ENCODE measurements at places on chromosomes 1 and 21.

DNA sequence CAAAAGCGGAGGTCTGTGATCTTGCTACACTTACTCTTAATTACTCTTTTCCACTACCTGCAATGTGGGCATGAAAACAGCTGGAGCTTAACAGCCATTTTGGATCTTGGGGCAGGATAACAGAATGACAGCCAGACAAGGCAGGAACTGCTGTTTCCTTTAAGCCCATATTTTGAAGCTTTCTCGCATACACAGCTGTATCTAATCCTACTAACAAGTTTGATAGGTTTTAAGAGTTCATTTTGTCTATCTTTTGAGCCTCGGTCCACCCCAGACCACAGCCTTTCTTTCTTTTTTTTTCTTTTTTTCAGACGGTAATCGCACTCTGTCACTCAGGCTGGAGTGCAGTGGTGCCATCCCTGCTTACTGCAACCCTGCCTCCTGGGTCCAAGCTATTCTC is 42.4 kb upstream of the CRB1 start:
- DNase-seq: no peak

- DNase-seq: no peak
Observed at GRCh38 chr1:74964508-74965102, 169.6 kb upstream of the LHX8 start.

GRCh38 chr1:161267321-161267720 is 8.8 kb downstream of the PCP4L1 start:
- no peak for DNase-seq

GRCh38 chr1:230011333-230012092 is 55.5 kb upstream of the GALNT2 start:
- no peak for DNase-seq

- no peak for DNase-seq
Observed at GRCh38 chr1:230152999-230153398, 86.0 kb downstream of the GALNT2 start.

GRCh38 chr1:64981601-64982533 is 15.5 kb upstream of the JAK1 start:
- DNase-seq: no peak

GRCh38 chr1:93489756-93490155 is 41.8 kb downstream of the FNBP1L start:
- no peak for DNase-seq

DNA sequence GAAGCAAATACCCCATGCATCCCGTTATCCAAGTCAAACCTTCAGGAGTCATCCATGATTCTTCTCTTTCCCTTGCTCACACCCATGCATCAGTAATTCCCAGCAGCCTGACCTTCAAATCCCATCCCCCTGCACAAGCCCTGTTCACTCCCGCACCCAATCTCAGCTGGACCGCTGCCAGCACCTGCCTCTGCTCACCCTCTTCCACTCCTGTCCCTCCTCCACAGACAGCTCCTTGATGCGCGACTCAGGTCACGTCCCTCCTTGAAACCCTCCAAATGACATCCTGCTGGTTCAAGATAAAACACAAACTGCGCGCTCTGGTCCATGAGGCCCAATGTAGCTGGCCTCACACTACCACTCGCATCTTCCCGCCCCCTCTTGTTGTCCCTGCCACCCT is 43.4 kb upstream of the MPZL1 start:
- no peak for DNase-seq

- peak; percentile 31 for DNase-seq
Observed at GRCh38 chr21:36330904-36331303, 10.9 kb downstream of the MORC3 start.

GRCh38 chr1:20371411-20371810 is 80.7 kb downstream of the VWA5B1 start:
- no peak for DNase-seq

DNA sequence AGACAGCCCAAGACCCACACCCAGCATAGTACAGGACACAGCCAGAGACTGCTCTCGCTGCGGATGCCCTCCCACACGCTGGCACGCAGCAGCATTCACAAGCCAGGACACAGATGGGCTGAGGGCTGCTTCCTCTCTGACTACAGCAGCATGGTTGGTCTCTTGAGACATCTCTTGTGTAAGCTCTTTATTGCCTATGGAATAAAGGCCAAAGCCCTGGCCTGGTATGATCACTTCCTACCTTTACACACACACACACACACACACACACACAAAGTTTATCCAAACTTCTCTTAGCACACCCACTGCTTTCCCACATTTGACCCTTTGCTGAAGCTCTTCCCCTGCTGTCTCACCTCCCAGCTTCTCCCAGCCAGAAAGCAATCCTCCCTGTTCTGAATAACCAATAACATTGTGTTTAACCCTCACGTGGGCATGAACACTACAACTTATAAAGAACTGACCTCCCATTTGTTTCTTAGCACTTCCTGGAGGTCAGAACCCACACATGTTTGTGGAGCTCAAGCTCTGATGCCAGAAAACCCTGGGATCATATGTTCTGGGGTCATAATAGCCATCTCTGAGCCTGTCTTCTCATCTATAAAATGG is 1.2 kb upstream of the LUZP1 start:
- no peak for DNase-seq

- DNase-seq: no peak
Observed at GRCh38 chr1:245334827-245335490, 180.2 kb downstream of the KIF26B start.

GRCh38 chr1:41320895-41321676 is 40.1 kb upstream of the FOXO6 start:
- no peak for DNase-seq

DNA sequence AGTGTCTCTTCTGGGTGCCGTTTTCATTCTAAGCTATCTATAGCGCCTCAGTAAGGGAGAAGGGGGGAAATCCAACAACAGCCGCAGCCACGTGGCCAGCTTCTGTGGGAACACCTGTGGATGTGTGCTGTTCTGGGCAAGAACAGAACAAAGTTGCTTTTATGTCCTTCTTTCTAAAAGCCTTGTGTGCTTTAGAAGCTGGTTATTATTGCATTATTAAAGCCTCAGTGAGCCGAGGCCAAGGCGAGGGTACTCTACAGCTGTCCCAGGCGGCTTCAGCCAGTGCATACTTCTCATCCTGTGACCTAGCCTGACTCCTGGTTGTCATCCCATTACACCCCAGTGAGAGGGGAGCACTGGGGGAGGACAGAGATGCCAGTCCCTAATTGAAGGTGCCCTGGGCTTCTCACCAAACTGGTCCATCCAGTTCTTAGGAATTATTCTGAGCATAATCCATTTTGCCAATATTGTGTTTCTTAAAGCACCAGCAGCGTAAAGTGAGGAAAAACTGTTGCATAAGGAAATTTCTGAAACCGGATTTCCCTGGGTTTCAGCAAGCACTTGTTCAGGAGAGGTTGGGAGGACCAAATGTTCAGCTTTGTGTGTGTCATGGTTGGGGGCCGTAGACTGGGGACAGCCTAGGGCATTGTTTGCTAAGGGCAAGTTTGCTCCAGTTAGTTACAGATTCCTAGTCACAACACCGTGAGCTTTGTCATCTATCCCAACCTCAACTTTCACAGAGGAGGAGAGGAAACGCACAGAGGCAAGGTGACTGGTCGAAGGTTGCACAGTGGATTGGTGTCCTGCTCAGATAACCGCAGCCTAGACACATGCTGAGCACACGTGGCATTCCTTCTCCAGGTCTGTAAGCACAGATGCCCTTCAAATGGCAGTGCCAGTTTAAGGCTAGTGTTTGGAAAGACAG is 61.0 kb upstream of the ATP1A1 start:
- no peak for DNase-seq

DNA sequence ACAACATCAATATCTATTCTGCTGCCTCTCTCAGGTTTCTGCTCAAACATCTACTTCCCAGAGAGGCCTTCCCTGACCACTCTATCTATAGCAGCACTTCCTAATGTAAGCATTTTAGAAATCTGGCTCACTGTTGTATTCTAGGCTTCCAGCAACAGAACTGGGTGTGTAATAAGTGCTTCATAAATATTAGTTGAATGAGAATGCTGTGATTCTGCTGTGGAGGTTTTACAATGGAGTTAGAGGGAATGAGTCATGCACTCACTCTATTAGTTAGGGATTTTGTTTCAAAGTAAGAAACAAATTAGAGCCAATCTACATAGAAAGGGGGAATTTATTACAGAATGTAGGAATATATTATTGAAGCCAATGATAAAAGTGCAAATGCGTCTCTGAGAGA is 38.6 kb upstream of the SLC35F3 start:
- no peak for DNase-seq

DNA sequence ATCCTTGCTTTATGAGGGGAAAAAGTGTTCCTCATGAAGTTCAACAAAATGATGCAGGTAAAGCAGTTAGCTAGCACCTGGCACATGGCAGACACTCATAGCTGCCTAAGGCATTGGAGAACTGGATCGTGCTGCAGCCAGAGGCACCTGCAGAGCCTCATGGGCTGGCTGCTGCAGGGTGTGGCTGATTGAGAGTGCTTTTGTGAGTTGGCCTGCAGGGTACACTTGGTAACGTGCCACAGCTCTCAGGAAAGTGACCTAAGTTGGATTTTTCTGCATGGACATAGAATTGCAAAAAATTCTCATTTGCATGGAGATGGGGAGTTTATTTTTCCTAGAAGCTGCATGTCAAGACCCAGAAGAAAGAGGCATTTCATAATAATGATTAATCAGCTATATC is 31.6 kb upstream of the IL20 start:
- DNase-seq: no peak

DNA sequence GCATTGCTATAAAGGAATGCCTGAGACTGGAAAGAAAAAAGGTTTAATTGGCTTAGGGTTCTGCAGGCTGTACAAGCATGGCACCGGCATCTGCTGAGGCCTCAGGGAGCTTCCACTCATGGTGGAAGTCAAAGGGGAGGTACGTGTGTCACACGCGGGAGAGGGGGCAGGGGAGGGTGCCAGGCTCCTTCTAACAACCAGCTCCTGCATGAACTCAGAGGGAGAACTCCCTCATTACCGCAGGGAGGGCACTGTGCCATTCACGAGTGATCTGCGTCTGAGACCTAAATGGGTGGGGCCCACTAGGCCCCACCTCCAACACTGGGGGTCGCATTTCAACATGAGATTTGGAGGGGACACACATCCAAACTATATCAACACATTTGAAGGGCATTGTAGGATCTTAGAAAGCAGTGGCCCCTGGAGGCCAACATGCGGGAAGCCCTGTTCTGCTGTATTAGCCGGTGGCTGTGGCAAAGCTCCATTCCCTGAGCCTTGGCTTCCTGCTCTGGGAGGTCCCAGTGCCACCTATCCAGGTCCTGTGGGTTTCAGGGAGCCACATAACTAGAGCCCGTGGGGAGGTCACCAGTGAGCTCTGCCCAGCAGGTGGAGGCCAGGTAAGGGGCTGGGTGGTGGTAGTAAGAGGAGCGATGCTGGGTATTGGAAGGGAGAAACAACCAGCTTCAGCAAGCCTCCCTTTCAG is 10.0 kb downstream of the WNT3A start:
- no peak for DNase-seq

- no peak for DNase-seq
Observed at GRCh38 chr1:40856116-40856515, 6.0 kb downstream of the CITED4 start.

DNA sequence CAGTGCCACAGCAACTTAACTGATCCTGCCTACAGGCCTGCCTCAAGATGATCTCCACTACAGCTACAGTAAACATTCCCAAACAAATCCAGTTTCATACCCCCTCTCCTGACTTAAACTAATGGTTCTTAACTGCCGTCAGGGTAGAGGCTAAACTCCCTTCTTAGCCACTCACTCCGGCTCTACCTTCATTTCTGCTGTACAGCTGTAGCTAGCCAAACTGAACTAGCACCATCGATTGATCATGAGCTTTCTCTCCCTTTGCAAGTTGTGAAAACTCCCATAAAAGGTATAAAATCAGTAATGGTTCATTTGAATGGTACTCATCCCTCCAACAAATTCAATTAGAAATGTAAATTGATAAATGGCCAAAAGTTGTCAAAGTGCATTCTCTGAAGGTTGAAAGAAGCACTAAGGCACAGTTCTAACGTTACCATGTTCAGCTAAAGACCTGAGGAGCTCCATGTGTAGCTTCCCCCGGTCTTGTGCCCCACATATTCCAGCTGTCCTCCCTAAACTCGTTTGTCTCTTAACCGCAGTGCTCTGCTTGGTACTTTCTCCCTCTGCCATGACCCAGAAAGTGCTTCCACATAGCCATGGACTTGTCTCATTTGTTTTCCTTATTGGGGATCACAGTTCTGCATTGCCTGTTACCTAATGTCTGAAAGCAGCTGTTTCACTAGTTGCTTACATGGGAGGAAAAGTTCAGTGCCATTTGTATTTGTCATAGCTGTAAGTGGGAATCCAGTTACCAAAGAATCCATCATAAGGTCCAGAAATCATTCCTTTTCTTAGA is 49.8 kb downstream of the DHX9 start:
- DNase-seq: no peak

GRCh38 chr1:116321766-116322175 is 51.3 kb upstream of the ATP1A1 start:
- no peak for DNase-seq

- no peak for DNase-seq
Observed at GRCh38 chr1:227321035-227321434, 2.7 kb upstream of the CDC42BPA start.

- no peak for DNase-seq
Observed at GRCh38 chr1:47812904-47813514, 184.2 kb downstream of the TRABD2B start.

- no peak for DNase-seq
Observed at GRCh38 chr1:21952786-21953520, 15.8 kb upstream of the HSPG2 start.

- DNase-seq: no peak
Observed at GRCh38 chr1:87592156-87592555, 263.5 kb downstream of the LMO4 start.

- no peak for DNase-seq
Observed at GRCh38 chr21:29832217-29832616, 107.6 kb downstream of the GRIK1 start.
